Breast epithelium (tissue), 4 donors: ENCODE measurements at places on chromosomes 11 and 22. TPM values are rescaled to one million over a fixed set of nuclear protein-coding genes. Genes with fewer than 3 reads are reported as not detected.

TSSK2 gene
- not detected for total RNA-seq

DERL3 gene
- total RNA-seq = 6.6 TPM

IRAG1 gene
- 13.2 TPM for total RNA-seq

KLHL35 gene
- 2.6 TPM for total RNA-seq

MYEOV gene
- total RNA-seq = 22.0 TPM

OSBPL5 gene
- total RNA-seq = 64.2 TPM

PATE4 gene
- not detected for total RNA-seq

CD3E gene
- 0.66 TPM for total RNA-seq

TECTA gene
- total RNA-seq = 0.64 TPM

DDI1 gene
- total RNA-seq = not detected

DENND6B gene
- total RNA-seq = 5.4 TPM

OTUB1 gene
- total RNA-seq = 50.9 TPM

PLEKHA7 gene
- total RNA-seq = 9.8 TPM

C11orf86 gene
- total RNA-seq = not detected

MMP10 gene
- 0.66 TPM for total RNA-seq

OR4A47 gene
- not detected for total RNA-seq

INSC gene
- 0.33 TPM for total RNA-seq

NCF4 gene
- 36.8 TPM for total RNA-seq

TSPAN32 gene
- 0.33 TPM for total RNA-seq

CDC42EP2 gene
- total RNA-seq = 11.3 TPM

ACTN3 gene
- total RNA-seq = under 0.01 TPM

NLRP14 gene
- 0.16 TPM for total RNA-seq

FUT4 gene
- total RNA-seq = 9.4 TPM

KRTAP5-11 gene
- not detected for total RNA-seq

PHF5A gene
- 43.8 TPM for total RNA-seq

OR6A2 gene
- 0.16 TPM for total RNA-seq

RRM1 gene
- 35.7 TPM for total RNA-seq

UPK3A gene
- not detected for total RNA-seq

ALDH3B1 gene
- 20.6 TPM for total RNA-seq

KDM4E gene
- total RNA-seq = not detected

NRIP3 gene
- total RNA-seq = 14.5 TPM

SYTL2 gene
- total RNA-seq = 120 TPM

SMTNL1 gene
- not detected for total RNA-seq

KCTD14 gene
- 0.64 TPM for total RNA-seq

OR4A16 gene
- total RNA-seq = not detected

GNAZ gene
- total RNA-seq = 5.0 TPM

HBE1 gene
- total RNA-seq = not detected

PHETA2 gene
- 11.6 TPM for total RNA-seq

STK33 gene
- total RNA-seq = 0.33 TPM

SMIM35 gene
- not detected for total RNA-seq

C11orf21 gene
- 1.0 TPM for total RNA-seq

KRTAP5-2 gene
- total RNA-seq = not detected

TBC1D10A gene
- total RNA-seq = 25.0 TPM

MEI1 gene
- total RNA-seq = 1.3 TPM
